ENCODE measurements at places on chromosomes 6 and 20. TPM values are rescaled to one million over a fixed set of nuclear protein-coding genes. Genes with fewer than 3 reads are reported as not detected.

The GPX5 gene
- not detected for total RNA-seq

DNA sequence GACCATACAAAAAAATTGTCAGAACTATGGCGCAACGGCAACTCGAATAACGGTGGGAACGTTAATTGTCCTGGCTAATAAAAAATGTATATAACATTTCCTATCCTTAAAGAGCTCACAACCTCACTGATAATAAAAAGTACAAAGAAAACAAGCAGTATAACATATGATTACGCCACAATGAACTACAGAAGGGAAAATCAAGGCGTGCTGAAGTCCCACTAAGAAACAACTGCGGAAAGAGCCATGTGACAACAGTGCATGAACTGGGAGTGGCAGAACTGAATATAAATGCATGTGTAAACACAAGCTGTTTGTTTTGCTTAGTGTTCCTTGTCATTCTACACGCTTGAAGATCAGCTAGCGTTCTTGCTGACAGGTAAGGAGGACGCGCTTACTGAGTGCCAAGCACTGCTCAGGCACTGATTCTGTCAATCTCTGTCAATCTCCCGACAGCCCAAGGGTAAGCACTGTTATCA lies 466 bp upstream of the PSMB1 start:
- DNase-seq, result no peak

GRCh38 chr20:51026269-51026668 lies 3.4 kb upstream of the KCNG1 start:
- DNase-seq, result no peak

The LBP gene
- not detected for total RNA-seq

The LTA gene
- total RNA-seq, result not detected

DNA sequence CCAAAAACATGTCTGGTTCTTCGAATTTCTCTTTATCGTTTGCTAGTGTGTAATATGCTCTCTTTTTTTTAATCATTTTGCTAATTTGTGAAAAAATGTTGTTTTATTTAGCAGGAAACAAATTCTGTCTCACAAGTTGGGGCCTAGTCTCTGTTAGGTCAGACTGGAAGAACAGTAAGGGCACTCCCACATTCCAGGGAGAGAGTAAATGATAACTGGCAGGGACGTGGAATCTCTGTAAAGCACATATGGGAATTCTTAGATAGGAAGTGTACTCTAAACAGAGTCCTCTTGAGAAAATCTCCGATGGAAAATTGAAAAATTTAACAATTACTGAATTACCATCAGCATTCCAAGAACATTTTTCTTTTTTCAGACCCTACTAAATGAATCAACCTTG lies 16.4 kb upstream of the CCDC28A start:
- DNase-seq, result no peak

DNA sequence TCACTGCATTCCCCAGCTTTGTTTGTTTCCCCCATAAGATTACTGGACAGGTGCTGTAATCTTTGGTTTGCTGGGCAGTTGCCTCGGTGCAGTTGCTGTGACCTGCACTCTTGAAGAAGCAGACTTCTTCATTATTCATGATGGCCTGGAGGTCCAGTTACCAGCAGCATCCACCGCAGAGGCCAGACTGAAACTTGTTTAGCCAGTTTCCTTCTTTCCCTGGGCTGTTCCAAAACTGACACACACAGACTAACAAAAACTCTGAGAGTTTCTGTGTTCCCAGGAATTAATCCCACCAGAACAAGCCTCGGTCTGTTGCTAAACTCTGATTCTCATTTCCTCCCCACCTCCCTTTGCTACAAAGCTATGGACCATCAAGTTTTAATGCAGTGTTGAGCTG lies 144.1 kb downstream of the QRSL1 start:
- DNase-seq, result no peak

DNA sequence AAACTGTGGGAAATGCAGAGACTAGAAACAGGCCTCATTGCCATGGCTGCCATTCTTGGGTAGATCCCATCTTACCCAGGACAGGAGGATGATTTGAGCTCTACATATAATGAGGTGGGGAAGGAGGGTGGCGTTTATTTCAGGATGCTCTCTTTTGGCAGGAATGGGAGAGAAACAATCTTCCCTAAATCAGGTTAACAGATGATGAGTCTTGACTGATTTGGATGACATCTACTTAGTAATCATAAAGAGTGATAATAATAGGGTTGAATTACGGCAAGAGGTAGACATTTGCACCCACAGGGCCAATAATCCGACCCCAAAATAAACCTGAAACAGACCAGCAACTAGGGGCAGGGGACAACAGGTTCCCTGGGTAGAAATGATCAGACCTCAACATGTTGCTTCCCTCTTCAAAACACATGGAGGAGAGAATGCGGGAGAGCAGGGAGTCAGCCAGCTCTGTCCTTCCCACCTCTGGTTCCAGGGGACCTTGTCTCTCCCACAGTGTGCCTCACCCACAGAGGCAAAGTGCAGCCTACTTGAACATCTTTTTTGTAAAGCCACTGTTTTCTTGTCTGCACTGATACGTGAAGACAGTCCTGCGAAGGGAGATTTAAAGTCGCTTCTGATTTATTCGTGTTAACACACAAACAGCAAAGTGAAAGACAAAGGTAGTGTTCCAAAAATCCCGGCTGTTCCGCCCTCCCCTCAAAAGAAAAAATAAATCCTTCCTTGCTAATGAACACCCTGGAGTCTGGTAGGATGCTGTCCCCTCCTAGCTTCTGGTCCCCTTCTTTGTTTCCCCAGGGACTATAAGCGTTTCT lies 3.9 kb downstream of the FOXQ1 start:
- DNase-seq, result no peak

GRCh38 chr20:32829311-32830005 lies 9.7 kb downstream of the MAPRE1 start:
- DNase-seq, result no peak

GRCh38 chr6:161396539-161396938 lies 122.7 kb upstream of the AGPAT4 start:
- DNase-seq, result no peak

DNA sequence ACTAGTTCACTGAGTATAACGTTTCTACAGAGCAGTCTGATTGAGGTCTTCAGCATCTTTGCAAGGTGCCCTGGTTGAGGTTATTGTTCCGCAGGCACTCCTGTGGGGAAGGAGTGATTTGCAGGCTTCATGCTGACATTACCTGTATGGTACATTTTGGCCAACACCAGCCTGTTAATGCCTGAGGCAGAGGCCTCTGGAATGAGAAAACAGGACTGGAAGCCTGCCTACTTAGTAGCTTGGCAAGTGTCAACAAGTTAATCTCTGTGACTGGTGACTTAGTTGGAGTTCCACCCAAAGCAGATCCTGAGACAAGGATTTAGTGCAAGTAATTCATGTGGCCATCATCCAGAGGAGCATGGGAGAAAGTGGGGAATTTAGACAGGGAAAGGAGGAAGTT lies 24.6 kb downstream of the MAS1 start:
- no peak for DNase-seq

The PI16 gene
- not detected for total RNA-seq

GRCh38 chr6:116461932-116462885 lies 1.0 kb downstream of the CALHM6 start:
- DNase-seq, result peak; percentile 41

GRCh38 chr20:61660559-61660958 lies 405.1 kb downstream of the TAF4 start:
- DNase-seq, result no peak

DNA sequence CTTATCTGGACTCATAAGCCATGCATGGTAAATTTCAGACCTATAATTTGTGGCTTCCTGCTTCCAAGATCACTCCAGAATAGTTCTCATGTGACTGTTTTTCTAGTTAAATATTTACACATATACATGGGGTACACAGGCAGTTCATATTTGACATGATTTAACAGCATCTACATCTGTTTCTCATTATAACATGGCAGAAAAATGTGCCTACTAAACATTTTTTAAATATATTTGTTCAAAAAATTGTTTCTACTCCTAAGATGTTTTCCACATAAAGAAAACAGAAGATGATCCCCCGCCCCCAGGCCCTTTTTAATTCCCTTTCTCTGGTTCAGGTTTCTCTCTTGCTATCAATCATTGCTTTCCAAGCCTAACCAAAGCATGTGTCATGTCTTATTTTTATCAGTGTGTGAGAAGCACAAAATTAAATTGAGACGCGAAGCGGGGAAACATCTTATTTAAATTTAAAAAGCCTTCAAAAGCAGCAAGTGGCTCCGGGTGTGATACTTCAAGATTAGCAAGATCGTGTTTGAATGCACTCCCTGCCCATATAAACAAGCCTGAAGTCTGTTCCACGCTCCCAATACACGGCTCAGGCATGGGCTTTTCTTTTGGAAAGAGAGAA lies 37.3 kb downstream of the IPCEF1 start:
- DNase-seq, result peak; percentile 35

DNA sequence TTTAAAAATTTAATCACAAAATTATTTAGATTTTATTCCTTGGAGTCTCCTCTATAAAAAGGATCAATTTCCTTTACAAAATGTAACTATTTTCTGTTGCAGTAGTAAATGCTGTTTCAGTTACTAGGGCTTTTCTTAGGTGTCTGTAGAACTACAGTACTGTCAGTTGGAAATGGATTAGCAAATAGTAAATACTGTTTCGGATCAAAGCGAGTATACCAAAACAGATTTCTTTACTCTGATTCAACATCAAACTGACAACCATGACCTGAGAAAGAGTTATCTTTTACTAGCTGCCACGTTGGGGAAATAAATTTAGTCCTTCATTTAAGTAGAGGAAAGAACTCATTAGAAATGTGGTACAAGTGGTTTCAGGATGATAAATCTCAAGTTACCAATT lies 172.5 kb downstream of the HS3ST5 start:
- no peak for DNase-seq

DNA sequence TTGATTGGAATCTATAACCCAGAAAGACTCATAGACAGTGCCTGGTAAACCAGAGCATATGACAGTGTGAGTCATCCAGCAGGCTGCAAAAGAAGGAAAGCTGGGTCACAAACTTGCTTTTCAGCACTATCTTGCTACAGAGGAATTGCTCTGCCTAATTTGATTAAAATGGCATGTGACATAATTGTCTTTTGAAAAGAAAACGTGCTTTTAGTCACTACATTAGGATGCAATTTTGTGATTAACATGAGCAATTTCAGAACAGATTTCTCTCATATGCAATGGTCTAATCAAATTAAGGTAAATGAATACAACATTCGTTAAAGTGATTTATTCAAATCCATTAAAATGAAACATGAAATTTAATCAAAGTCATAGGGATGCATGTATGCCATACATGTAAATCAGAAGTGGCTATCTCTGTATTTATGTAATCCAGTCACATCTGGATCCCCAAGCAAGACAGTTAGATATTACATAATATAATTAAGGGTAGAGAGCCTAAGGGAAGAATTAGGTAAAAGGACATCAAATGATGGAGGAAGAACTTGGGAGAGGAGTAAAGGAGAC lies 400.0 kb upstream of the HTR1E start:
- DNase-seq, result no peak

The FUT9 gene
- 2.7 TPM for total RNA-seq

GRCh38 chr20:59966428-59966827 lies 8.2 kb downstream of the CDH26 start:
- no peak for DNase-seq

GRCh38 chr20:62590309-62591121 lies 51.8 kb upstream of the SLCO4A1 start:
- no peak for DNase-seq

- no peak for DNase-seq
Measured at GRCh38 chr6:3822747-3823445, 26.3 kb upstream of the FAM50B start.

DNA sequence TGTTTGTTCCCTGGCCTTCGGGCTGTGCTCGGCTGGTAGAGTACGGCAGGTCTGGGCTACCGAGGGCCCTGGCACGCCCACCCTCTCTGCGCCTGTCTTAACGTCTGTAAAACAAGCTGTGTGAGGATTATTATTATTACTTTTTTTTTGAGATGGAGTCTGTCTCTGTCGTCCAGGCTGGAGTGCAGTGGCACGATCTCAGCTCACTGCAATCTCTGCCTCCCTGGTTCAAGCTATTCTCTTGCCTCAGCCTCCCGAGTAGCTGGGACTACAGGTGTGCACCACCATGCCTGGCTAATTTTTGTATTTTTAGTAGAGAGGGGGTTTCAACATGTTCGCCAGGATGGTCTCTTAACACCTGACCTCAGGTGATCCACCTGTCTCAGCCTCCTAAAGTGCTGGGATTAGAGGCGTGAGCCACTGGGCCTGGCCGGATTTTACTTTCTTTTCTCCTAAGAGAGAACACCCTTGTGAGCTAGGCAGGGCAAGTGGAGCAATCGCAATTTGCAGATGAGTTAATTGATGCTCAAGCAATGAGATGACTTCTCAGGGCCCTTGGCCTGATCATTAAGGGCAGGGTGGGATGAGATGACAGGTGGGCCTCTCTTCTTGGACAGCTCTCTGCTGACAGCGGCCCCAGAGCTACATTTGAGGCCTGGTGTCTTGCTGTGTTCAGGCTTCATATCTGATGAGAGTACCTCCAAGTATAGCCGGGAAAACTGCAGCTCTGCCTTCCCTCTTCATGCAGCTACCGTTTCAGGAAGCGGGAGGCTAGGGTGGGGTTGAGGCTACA lies 859 bp upstream of the SMIM29 start:
- DNase-seq, result no peak

The OR11A1 gene
- not detected for total RNA-seq

The FHL5 gene
- 4.5 TPM for total RNA-seq

GRCh38 chr20:9978397-9979004 lies 56.3 kb upstream of the ANKEF1 start:
- DNase-seq, result no peak

GRCh38 chr6:162336359-162336758 lies 391.2 kb downstream of the PRKN start:
- DNase-seq, result no peak

DNA sequence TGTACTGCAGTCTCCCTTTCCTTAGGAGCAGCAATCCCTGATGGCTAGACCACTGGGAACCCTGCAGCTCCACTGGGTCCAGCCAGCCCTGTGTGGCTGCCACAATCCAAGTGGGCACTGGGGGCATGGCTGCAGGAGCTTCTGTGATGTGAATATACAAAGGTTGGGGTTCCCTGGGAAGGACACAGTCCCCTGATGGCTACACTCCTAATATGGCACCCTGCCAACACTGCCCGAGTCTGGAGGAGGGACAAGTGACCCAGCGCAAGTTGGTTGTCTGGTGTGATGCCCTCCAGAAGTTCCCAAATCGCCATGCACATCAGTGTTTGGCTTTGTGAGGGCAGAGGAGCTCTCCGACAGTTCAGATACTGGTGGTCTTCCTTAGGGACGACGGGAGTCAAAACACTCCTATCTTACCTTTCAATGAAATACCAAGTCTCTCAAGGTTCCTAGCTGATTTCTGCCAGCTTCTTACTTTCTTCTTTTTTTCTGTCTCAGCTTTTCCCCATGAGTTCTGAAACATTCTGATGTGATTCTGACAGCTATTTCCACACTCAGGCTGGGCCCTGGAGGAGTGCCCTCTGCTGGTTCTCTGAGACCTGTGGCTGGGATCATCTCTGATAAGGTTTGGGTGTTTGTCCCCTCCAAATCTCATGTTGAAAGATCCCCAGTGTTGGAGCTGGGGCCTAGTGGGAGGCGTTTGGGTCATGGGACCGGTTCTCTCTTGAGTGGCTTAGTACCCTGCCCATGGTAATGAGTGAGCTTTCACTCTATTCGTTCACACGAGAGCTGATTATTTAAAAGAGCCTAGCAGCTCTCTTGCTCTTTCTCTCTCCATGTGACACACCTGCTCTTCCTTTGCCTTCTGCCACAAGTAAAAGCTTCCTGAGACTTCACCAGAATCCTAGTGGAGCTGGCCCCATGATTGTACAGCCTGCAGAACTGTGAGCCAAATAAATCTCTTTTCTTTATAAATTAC lies 15.5 kb upstream of the ZFP57 start:
- DNase-seq, result no peak

GRCh38 chr6:161536224-161536630 lies 262.4 kb upstream of the AGPAT4 start:
- no peak for DNase-seq

Measured in mesothelial cell of epicardium (in vitro differentiated cells).